ENCODE measurements at places on chromosomes 16 and 17.

GRCh38 chr16:89596061-89596689, 17.3 kb upstream of the DPEP1 start:
- DNase-seq, result no peak

DNA sequence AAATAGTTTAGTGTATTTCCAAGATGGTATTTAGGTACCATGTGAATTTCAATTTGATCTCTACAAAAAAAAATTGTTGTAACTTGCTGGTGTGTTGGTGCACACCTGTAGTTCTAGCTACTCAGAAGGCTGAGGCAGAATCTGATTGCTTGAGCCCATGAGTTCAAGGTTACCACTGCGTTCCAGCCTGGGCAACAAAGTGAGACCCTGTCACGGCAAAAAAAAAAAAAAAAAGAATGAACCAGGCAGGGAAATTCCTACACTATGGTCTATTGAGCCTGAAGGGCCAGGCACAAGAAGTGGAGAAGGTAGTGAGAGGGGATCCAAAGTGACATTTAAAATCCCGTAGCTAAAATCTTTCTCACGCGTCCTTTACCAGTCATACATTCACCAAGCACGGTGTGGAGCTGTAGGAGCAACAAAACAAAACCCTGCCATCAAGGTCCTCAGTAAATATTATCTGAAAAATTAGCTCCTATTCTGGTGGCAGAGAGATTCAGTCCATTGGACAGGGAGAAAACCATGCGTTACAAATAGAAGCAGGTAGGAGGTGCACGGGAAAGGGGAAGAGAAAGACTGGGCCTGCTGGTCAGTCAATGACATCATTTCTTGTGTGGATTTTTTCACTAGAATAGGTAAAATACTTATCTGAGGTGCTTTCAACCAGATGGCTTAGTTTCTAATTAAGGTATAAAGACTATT, 27.3 kb downstream of the TXNDC11 start:
- no peak for DNase-seq

GRCh38 chr17:39835038-39835786, 28.9 kb downstream of the IKZF3 start:
- DNase-seq, result no peak

DNA sequence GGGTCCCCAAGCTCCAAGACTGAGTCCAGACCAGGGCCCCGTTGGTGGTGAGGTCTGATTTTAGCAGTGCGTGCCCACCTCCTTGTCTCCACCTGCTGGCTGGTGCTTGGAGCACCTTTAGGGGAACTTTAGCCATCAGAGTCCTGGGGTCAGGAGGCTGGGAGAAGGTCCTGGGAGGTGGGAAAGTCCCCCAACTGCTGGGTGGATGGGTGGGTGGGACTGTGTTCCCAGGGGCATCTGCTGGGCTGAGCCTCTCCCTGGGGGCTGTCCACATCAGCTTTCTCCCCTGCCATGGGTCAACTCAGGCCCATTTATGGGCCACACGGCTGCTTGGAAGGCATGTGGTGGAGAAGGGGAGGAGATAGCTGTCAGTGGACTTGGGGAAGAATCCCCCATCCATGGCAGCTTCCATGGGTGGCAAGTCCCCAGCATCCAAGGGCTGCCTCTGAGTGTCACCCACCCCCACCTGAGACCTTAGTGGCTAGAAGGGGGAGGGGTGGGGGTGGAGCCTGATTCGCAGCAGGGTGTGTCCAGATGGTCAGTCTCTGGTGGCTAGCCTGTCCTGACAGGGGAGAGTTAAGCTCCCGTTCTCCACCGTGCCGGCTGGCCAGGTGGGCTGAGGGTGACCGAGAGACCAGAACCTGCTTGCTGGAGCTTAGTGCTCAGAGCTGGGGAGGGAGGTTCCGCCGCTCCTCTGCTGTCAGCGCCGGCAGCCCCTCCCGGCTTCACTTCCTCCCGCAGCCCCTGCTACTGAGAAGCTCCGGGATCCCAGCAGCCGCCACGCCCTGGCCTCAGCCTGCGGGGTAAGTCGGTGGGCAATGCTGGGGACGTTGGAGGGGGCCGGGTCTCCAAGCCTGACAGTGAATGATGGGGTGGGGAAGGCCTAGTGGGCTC, at the start of gene TRPV2:
TSS of gene TRPV2 (plus strand) at position 541 of the 894 bp plus-strand sequence. CDS start 2,098 bp downstream, outside the sequence.
- peak; percentile 66 for DNase-seq

DNA sequence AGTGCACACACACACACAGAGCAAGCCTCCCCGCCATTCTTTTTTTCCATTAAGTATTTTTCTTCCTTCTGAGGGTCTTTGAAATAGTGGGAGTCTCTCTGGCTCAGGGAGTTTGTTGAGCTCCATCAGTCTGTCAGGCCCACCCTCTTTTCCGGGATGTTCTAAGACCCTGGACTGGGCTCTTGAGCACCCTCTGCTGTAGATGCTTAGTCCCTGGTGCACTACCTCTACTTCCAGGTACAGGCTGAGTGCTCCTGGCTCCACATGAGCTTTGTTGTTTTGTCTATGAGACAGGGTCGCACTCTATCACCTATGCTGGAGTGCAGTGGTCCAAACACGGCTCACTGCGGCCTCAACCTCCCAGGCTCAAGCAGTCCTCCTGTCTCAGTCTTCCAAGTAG, 20.7 kb downstream of the LIMD2 start:
- no peak for DNase-seq

DNA sequence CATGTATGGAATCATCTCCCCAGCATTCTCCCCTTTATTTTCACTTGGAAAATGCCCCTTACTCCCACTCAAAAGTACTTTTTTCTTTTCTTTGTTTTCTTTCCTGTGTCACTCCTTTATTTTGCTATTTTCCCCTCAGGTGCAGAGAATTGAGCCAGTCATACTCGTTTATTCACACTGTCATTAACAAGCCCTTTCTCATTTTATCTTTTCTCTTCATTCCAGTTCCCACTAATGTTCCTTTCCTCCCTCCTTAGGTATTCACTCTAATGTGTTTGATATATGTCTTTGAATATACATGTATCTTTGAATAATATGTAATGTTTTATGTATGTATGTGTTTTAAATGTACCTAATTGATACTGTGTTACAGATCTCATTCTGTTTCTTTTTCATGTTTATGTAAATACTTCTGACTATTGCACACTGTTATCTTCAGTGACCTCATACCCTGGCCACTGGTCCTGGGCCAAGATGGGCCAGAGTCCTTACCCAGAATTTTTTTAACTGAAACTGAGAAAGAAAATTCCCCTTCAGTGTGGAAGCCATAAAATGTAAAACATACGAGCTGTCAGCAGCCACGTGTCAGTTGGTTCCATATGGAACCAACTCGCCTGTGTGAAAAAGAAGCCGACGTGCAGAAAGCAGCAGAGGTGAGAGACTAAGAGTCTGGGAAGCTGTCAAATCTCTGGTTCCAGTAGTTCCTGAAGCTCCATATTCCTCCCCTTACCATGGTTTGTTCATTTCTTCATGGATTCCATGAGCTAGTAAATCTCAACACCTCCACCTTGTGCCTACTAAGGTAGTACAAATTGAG, 5.8 kb downstream of the SRR start:
- peak; percentile 59 for DNase-seq
